ENCODE measurements at places on chromosomes 13 and 19.

DNA sequence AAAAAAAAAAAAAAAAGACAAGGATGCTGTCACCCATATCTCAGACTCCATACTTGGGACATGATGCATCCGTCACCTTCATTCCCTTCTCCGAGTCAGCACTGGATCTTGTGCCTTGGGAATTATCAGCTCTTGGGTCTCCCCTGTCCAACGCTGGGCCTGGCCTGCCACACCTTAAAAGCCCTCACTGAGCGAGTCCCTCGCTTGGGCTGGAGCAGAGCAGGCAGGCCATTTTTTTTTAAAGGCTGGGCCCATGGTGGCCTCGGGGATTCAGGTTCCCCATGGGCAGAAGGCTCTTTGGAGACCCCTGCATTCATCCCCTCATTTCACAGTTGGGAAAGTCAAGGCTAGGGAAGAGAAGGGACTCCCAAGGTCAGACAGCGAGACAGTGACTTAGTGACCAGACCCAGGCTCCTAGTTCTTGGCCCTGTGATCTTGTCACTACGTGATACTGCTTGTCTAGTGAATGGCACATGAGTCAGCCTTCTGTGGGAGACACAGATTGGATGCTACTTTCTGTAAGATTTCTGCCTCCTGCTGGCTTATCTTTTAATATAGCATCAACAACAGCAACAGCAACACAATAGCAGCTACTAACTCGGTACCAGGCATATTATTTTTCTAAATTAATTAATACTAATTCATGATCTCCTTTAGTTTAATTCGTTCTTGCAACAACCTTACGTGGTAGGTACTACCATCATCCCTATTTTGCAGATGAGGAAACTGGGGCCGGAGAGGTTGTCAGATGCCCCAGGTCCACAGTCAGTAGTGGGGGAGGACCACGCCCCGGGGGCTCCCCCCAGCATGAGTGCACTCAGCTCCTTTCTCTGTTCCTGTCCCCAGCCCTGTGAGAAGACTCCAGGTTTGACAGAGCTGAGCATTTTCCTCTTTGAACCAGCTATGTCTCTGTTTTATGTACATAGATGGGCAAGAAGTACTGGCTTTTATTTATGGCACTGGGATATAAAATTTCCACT, 27.4 kb upstream of the ZNF536 start:
- DNase-seq = no peak

DNA sequence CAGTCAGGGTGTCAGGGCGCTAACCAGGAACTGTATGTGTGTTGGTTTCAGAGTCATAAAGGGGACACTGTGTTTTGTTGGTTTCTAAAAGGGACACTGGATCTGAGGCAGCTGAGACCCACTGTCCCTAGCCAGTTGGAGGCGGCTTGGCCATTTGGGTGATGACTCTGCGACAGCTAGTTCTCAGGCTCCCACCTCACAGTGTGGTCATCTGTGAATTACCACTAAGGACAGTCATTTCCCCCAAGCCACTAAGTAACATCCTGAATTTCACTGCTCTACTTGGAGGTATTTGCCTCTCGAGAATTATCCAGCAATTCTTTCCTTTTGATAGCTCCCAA, 51.5 kb downstream of the EPS15L1 start:
- DNase-seq = no peak

DNA sequence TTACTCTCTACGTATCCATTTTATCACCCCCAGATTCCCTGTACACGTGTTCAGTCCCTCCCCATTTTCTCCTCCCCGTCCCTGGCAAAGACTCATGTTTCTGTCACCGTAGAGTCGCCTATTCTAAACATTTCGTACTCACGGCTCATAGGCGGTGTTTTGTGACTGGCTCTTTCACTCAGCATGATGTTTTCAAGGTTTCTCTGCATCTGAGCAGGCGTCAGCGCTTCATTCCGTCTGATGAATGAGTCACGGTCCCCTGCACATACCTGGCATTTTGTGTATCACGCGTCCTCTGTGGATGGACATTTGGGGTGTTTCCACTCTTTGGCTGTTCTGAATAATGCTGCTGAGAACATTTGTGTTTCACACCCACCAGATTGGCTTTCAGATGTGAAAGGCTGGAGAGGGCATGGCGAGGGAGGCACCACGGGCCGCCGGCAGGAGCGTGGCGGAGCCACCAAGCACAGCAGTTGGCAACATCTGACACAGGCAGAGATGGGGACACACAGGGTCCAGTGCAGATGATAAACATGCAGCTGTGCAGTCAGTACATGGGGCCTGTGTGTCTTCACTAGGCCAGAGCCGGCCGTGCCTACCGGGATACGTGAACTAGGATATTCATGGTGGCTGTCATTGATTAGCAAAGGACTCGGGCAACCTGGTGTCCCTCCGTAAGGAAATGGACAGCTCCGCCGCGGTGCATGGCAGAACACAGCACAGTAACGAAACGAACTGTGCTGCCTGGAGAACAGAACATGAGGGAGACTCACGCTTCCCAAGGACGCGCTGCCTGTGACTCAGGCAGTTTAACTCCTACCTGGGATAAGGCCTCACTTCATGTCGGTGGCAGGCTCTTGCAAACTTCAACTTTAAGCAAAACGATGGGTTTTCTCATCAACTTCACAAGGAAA, 117.2 kb downstream of the ATP11A start:
- no peak for DNase-seq

- DNase-seq = no peak
These were observed 65.8 kb upstream of the MED4 start for GRCh38 chr13:48160606-48161278.

DNA sequence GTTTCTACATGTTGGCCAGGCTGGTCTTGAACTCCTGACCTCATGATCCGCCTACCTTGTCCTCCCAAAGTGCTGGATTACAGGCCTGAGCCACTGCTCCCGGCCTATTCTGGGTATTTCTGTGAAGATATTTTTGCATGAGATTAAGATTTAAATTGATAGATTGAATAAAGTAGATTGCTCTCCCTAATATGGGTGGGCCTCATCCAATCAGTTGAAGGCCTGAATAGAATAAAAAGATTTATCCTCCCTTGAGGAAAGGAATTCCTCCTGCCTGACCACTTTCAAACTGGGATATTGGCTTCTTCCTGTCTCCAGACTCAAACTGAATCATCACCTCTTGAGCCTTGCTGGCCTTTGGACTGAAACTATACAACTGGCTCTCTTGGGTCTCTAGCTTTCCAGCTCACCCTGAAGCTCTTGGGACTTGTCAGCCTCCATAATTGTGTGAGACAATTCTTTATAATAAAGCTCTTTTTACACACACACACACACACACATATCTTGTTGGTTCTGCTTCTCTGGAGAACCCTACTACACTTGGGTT, 36.1 kb upstream of the CXCL17 start:
- DNase-seq = no peak
